ENCODE measurements at places on chromosomes 12 and 14.

- DNase-seq = no peak
These were observed 238.7 kb downstream of the AKAP6 start for GRCh38 chr14:32567543-32568384.

- DNase-seq = peak; percentile 19
These were observed 21.0 kb downstream of the RPGRIP1 start for GRCh38 chr14:21300892-21301291.

- DNase-seq = no peak
These were observed 1.7 kb upstream of the RBM23 start for GRCh38 chr14:22920697-22921096.

- DNase-seq = no peak
These were observed 1277.0 kb downstream of the TMEM121 start for GRCh38 chr14:106803379-106803778.

DNA sequence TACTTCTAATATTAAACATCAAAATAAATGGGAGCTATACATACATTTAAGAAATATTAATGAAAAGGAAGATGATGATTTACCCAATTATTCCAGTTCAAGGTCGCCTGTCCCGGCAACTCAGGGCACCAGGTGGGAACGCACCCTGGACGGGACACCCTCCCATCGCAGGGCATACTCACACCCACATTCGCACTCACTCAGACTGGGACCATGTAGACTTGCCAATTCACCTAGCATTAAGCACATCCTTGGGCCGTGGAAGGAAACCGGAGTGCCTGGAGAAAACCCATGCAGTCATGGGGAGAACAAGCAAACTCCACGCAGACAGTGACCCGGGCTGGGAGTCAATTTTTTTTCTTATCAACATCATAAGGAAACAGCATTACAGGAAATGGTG lies 474.9 kb downstream of the APAF1 start:
- DNase-seq = no peak

- peak; percentile 91 for DNase-seq
These were observed 804 bp downstream of the USP15 start for GRCh38 chr12:62260733-62261683.

GRCh38 chr14:69625299-69626131 lies 14.1 kb downstream of the SUSD6 start:
- DNase-seq = peak; percentile 70

- no peak for DNase-seq
These were observed 387.7 kb downstream of the TMTC2 start for GRCh38 chr12:83074358-83074894.

- no peak for DNase-seq
These were observed 165.4 kb downstream of the DERA start for GRCh38 chr12:16076557-16076956.

- DNase-seq = no peak
These were observed 278.1 kb upstream of the FAR2 start for GRCh38 chr12:28870839-28871440.

DNA sequence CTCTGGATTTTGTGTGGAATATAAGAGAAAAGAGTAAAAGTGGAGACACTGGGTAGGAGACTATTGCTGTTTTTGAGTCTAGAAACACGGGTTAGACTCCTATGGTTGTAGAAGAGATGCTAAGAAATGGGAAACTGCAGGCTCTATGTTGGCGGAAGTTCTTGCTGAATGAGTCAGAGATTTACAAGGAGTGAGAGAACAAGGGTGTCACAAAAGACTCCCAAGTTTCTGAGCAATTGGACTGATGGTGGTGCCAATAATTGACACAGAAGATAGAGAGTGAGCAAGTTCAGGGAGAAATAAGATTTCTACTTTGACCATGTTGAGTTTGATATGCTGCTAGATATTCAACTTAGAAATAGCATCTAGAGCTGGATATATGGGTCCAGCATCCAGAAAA lies 2.6 kb upstream of the PRKD1 start:
- DNase-seq = no peak
